ENCODE measurements at places on chromosomes 1 and 21. TPM values are rescaled to one million over a fixed set of nuclear protein-coding genes. Genes with fewer than 3 reads are reported as not detected.

GRCh38 chr1:240714568-240715292 is 102.8 kb upstream of the GREM2 start:
- no peaks in the 10 kb centered on the region for H3K36me3 ChIP-seq
- H3K27me3 ChIP-seq, result no peaks in the 10 kb centered on the region
- H3K27ac ChIP-seq, result no peak overlapping the region
- no peak overlapping the region for H3K4me3 ChIP-seq

The DPT gene
- total RNA-seq, result not detected

- no peak for DNase-seq
- peak overlapping the region; percentile 93 for H3K4me3 ChIP-seq
Measured at GRCh38 chr1:151048645-151049032, 1.1 kb downstream of the C1orf56 start.

The CRYZL1 gene
- 32.2 TPM for total RNA-seq

- H3K36me3 ChIP-seq, result no peaks in the 10 kb centered on the region
- H3K27ac ChIP-seq, result no peak within 1 kb of the TSS
- H3K27me3 ChIP-seq, result peaks cover 9% of the 10 kb centered on the region
- no peak for DNase-seq
- H3K4me3 ChIP-seq, result no peak within 1 kb of the TSS
Measured at GRCh38 chr1:230713915-230714764, at the start of gene AGT. AGT (minus strand) TSS chr1:230714122; CDS start chr1:230710823, 3,299 bp downstream.

DNA sequence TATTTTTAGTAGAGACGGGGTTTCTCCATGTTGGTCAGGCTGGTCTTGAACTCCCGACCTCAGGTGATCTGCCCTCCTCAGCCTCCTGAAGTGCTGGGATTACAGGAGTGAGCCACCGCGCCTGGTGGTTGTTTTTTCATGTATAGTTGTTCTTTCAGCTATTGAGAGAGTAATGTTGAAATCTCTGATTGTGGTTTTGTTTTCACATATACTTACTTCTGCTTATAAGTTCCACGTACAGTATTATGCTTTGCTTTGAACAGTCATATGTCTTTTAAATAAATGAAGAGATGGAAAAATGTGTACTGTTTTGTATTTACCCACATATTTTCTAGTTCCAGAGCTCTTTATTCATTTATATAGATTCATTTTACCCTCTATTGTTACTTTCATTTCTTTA is 44.5 kb downstream of the MARK1 start:
- H3K27me3 ChIP-seq, result peaks cover 1% of the 10 kb centered on the region
- H3K36me3 ChIP-seq, result peaks cover 20% of the 10 kb centered on the region
- no peak for DNase-seq
- H3K4me3 ChIP-seq, result no peak overlapping the region

DNA sequence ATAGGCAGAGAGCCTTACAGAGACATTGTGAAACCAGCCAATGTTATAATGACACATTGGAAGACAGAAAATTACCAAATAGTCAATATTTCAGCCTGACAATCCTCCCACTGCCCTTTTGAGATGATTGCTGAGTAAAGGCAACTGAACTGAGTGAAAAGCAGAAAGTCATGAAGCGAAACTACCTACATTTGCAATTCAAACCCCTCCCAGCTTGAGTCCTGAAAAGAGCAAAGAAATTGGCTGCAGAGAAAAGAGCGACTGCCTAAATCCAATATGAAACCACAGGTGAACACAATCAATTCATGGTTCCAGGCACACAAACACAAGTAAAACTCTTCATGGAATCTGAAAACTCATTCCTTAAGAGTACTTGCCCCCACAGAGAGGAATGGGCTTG is 143.4 kb upstream of the CHRM3 start:
- no peak overlapping the region for H3K27ac ChIP-seq
- no peak overlapping the region for H3K4me3 ChIP-seq
- no peaks in the 10 kb centered on the region for H3K4me1 ChIP-seq
- no peaks in the 10 kb centered on the region for H3K27me3 ChIP-seq
- DNase-seq, result no peak

DNA sequence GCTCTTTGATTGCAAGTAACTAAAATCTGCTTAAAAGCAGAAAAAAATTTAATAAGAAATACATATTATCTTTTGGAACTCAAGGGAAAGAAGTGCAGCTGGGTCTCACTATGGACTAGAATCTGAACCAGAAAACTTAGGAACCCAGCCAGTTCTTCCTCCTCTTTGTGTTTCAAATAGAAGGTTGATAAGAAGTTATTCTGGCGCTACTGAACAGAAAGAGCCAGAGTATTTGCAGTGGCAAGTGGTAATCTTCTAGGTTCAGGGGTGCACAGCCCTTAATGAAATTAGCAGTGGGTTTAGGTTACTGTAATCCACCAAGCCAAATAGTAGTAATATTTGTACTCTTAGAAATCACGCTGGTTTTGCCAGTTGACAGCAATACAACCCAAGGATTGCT is 28.5 kb downstream of the BTBD8 start:
- no peaks in the 10 kb centered on the region for H3K27me3 ChIP-seq
- no peak overlapping the region for H3K4me3 ChIP-seq
- no peaks in the 10 kb centered on the region for H3K4me1 ChIP-seq
- no peaks in the 10 kb centered on the region for H3K36me3 ChIP-seq

GRCh38 chr1:150561254-150561973 is 12.2 kb downstream of the ADAMTSL4 start:
- H3K36me3 ChIP-seq, result peaks cover 4% of the 10 kb centered on the region
- peaks cover 45% of the 10 kb centered on the region for H3K4me1 ChIP-seq
- peaks cover 12% of the 10 kb centered on the region for H3K27me3 ChIP-seq
- peak overlapping the region; percentile 94 for H3K4me3 ChIP-seq
- DNase-seq, result peak; percentile 88

DNA sequence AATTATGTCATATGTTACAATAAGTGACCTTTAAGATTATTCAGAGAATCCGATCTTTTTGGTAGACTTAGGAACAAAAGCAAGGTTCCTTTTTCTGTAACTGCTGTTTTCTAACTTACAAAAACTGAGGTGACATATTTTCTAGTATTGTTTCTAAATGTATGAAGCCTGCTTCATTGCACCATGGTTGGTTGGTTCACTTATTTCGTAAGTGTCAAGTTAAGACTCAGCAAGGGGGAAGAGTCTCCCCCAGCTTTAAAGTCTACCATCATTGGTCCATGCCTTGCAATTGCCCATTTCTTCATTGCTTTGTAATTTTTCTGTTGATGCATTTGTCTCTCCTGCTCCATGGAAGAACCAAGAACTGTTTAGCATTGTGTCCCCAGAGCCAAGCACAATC is 136.9 kb downstream of the DISC1 start:
- H3K4me1 ChIP-seq, result peaks cover 9% of the 10 kb centered on the region
- H3K27ac ChIP-seq, result no peak overlapping the region
- H3K4me3 ChIP-seq, result no peak overlapping the region
- H3K36me3 ChIP-seq, result peaks cover 41% of the 10 kb centered on the region

- no peaks in the 10 kb centered on the region for H3K36me3 ChIP-seq
- peaks cover 7% of the 10 kb centered on the region for H3K4me1 ChIP-seq
- H3K4me3 ChIP-seq, result no peak overlapping the region
- H3K27me3 ChIP-seq, result no peaks in the 10 kb centered on the region
Measured at GRCh38 chr1:168966636-168967035, 139.9 kb upstream of the ATP1B1 start.

- H3K4me3 ChIP-seq, result no peak overlapping the region
- no peak for DNase-seq
- H3K27ac ChIP-seq, result no peak overlapping the region
Measured at GRCh38 chr1:114156538-114157274, 3.0 kb upstream of the SYT6 start.

The DDR2 gene
- total RNA-seq, result 0.33 TPM

GRCh38 chr1:227192163-227192562 is 126.1 kb downstream of the CDC42BPA start:
- H3K27ac ChIP-seq, result no peak overlapping the region
- H3K4me3 ChIP-seq, result no peak overlapping the region
- no peaks in the 10 kb centered on the region for H3K4me1 ChIP-seq
- H3K27me3 ChIP-seq, result peaks cover 1% of the 10 kb centered on the region
- DNase-seq, result no peak

DNA sequence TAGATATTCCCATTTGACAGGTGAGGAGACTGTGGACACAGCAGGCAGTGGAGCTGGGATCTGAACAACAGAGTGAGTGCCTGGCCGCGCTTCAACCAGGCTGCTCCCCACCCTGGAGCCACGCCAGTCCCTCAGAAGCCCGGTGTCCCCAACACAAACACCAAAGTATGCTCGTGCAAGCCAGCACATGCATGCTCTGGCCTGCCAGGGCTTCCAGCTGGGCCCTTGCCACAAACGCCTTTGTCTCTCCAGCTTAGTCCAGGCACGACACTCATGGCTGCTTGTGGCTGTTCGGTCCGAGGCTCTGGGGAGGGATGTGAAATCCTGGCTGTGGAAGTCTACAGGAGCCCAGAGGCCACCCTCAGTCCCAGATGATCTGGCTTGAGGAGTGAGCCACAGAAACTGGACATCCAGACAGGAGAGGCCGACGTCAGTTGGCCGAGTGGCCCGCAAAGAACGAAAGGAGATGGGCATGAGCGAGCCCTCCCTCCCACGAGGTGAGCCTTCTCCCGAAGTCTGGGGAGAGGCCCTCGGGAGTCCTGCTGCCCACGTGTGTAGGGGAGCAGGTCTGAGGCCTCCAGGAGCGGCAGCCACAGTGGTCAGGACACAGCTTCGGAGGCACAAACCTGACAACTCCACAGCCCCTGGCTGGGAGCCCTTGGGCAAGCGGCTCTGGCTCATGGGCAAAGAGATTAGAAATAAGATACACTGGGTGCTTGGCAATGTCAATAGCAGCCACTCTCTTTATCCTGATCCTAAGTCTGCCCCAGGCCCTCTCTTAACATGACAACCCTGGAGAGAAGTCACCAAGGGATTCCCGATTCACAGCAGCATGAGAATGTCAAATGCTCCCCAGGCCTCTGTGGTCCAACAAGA is 117.1 kb upstream of the IFFO2 start:
- H3K4me3 ChIP-seq, result peak overlapping the region; percentile 67
- H3K36me3 ChIP-seq, result peaks cover 52% of the 10 kb centered on the region
- no peak overlapping the region for H3K27ac ChIP-seq
- no peak for DNase-seq

DNA sequence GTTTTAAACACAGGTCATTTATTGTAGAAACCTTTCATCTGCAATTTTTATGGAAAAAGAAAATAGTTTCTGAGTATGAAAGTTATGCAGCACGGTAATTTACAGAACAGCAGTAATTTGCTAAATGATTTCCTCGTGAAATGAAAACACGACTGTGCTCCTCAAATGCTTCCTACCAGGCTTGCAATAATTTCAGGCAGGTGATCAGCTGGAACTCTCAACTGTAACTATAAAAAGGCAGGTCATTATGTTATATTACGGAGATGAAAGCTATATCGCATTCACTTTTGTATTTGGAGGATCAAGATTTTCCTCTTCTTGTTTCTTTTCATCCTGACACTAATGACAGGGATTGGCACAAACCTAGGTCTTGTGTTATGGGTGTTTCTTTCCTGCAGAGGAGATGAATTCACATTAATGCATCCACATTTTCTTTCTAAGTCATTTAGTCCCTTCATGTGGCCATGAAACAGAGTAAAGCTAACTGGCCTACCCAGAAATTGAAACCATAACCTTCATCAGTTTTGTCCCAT is 57.4 kb downstream of the SAMSN1 start:
- H3K27ac ChIP-seq, result no peak overlapping the region
- no peak for DNase-seq
- no peaks in the 10 kb centered on the region for H3K27me3 ChIP-seq
- no peak overlapping the region for H3K4me3 ChIP-seq
- H3K4me1 ChIP-seq, result no peaks in the 10 kb centered on the region

The LCE1B gene
- not detected for total RNA-seq

The CR1 gene
- total RNA-seq, result 0.51 TPM

DNA sequence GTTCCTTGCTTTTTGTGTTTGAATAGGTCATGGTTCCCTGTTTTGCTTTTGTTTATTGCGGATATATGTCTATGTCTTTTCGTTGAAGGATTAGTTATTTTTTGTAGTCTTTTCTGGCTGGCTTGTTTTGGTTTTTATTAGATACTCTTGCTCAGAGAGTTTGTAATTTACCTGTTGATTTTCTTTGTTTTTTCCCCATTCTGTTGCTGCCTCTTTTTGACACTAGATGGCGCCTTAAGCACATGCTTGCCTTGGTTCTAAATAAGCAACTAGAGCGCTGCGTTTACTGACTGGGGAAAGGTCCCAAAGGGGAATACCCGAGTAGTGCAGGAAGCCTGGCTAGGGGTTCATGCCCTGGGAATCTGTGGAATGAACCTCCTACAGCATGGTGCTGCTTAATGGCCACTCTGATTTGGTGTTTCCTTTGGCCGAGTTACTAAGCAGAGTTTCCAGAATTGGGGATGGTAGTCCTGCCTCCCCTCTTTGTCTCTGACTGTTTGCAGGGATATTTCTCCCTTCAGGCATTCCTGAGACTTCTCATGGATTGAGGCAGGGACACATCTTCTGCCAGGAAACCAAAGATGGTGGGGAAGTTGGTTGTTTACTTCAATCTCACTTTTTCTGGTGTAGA is 143.2 kb downstream of the PTPRU start:
- no peak for DNase-seq
- H3K36me3 ChIP-seq, result no peaks in the 10 kb centered on the region
- H3K4me1 ChIP-seq, result peaks cover 5% of the 10 kb centered on the region
- H3K4me3 ChIP-seq, result no peak overlapping the region

- DNase-seq, result no peak
- peaks cover 1% of the 10 kb centered on the region for H3K27me3 ChIP-seq
- no peaks in the 10 kb centered on the region for H3K4me1 ChIP-seq
- no peak overlapping the region for H3K27ac ChIP-seq
- H3K4me3 ChIP-seq, result no peak overlapping the region
Measured at GRCh38 chr1:67882196-67882958, 49.1 kb upstream of the GNG12 start.

The H6PD gene
- 18.6 TPM for total RNA-seq

The CHRM3 gene
- total RNA-seq, result 41.7 TPM

DNA sequence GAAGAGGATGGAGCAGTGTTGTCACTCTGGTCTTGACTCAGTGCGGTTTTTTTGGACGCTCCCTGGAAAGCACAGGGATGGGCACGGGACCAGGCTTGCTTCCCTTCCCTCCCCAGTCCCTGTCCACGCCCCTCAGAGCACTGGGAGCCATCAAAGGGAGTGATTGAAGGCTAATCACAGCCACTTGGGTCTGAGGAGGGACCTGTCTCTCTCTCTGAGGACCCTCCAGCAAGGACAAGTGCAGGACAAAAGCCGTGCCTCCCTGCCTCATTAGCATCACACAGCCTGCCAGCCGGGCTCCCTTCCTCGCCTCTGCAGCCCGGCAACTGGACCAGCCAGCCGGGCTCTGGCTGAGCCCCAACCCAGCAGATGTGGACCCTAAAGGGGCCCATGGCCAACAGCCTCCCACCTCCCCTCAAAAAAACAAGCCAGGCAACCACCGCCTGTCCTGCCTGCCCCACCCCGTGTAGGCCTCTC is 18.6 kb upstream of the PDZK1IP1 start:
- H3K4me1 ChIP-seq, result peaks cover 32% of the 10 kb centered on the region
- H3K27me3 ChIP-seq, result peaks cover 16% of the 10 kb centered on the region
- no peak for DNase-seq
- H3K36me3 ChIP-seq, result peaks cover 15% of the 10 kb centered on the region
- no peak overlapping the region for H3K4me3 ChIP-seq

The EXO1 gene
- total RNA-seq, result 6.5 TPM

The NMNAT2 gene
- total RNA-seq, result 1.7 TPM

The ZNF593OS gene
- not detected for total RNA-seq

All from endothelial cell (in vitro differentiated cells).